ENCODE measurements at places on chromosomes 16 and 17. TPM values are rescaled to one million over a fixed set of nuclear protein-coding genes. Genes with fewer than 3 reads are reported as not detected.

DNA sequence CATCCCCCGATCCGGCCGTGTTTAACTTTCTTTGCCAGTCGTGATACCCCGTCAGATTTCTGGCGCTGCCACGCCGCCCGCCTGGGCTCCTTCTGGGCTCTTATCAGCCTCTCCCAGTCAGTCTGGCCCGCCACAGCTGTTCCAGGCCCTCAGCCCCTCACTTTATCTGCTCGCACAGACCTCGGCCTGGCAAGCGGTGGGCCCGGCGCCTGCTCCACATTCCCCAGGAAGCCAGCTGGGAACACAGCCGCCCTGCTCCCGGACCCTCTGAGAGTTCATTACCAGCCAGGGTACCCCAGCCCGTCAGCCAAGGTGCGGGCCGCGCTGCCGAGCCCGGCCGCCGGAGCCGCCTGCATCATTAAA lies 157.5 kb downstream of the ZNF423 start:
- no peak for DNase-seq

Gene TBC1D3C
- not detected for total RNA-seq

GRCh38 chr16:55248494-55248893 lies 75.5 kb upstream of the IRX6 start:
- DNase-seq, result peak; percentile 4

Gene CHST5
- total RNA-seq, result not detected

DNA sequence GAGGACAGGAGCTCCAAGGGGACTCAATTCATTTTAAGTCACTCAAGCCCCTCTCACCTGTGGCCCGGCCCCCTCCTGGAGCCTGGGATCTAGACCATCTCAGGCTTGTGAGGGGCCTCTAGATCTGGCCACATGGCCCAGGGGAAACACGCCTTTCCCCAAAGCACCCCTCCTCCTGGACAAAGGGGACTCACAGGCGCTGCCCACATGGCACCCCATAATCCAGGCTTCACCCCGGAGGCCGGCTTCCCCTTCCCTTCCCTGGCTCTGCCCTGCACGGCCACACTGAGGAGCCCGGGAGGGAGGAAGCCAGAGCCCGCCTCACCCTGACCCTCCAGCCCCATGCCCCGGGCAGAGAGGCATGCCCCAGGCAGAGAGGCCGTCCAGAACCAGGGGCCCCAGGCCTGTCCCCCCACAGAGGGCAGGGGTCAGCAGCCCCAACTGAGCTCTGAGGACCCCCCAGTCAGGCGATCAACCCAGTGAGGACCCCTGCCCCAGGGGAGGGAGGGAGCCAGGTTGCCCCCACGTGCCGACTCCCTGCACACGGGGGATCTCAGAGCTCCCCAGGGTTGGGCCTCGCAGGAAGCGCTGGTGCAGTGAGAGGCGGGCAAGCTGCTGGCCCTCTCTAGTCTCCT lies 10.9 kb downstream of the HS3ST6 start:
- no peak for DNase-seq

DNA sequence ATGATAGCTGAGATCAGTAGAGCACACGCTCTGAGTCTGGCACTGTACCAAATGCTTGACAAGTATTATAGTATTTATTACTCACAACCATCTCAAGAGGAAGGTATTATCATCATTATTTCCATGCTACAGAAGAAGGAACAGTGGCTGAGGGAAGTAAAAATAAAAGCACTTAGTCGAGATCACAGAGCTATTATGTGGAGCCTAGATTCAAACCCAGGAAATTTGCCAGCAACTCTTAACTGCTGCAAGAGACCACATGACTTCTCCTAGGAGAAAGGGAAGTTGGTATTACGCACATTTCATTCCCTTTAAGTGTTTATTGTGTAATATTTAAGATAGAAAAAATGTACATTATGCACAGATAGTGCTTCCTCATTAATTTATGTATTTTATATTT lies 1.0 kb upstream of the RHOT1 start:
- no peak for DNase-seq

DNA sequence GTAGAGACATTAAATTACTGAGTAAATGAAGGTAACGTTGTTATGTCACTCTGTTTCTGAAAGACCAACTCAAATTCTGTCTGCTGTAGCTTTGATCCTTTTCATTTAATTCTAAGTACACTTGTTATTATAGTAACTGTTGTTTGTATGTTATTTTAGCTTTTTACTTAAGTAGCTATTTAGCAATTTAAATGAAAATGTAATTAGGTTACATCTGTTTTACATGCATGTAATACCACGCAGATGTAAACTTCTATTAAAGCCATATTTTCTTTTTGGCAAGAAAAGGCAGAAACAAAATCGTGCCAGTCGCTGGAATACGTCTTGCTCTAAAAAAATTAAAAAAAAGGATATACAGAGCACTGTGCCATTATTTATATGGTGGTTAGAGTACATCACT lies 282.8 kb downstream of the FTO start:
- DNase-seq, result no peak

GRCh38 chr16:48434653-48435317 lies 49.6 kb upstream of the SIAH1 start:
- no peak for DNase-seq

GRCh38 chr17:56876766-56877179 lies 37.1 kb downstream of the TRIM25 start:
- DNase-seq, result no peak

DNA sequence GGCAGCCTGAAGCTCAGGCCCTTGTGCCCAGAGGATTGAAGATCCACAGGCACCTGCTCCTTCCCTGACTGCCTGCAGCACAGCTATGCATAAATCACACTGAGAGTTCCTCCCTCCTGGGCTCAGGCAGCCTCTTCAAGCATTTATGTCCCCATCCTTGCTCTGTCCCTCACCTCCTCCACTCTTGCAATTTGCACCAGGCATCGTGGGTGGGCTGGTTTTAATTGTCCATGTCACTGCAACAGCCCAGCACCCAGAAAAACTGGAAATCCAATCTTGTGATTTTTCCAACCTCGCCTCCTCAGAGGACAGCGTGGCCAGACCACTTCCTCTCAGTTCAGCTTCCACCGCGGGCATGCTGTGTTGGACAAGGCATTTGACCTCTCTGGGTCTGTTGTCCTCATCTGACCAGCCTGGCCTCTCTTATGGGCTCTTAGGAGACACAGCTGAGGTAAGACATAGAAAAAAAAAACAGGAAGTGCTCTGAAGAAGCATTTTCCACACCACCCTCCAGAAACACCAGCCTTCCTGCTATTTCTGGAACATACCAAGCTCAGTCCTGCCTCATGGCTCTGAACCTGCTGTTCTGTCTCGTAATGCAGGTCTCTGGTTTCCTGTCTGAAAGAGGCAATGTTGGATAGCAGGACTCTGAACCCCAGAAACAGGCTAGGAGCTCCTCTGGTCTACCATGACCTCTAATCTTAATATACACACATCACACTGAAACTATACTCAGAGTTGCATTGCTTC lies 8.3 kb downstream of the TMEM114 start:
- no peak for DNase-seq

GRCh38 chr16:25224731-25225319 lies 8.1 kb downstream of the AQP8 start:
- no peak for DNase-seq

Gene HSD11B2
- total RNA-seq, result 0.09 TPM

- no peak for DNase-seq
Measured at GRCh38 chr17:40545660-40546059, 19.6 kb downstream of the CCR7 start.

Gene TMUB2
- 21.4 TPM for total RNA-seq

GRCh38 chr17:29140051-29140621 lies 40.1 kb downstream of the MYO18A start:
- DNase-seq, result peak; percentile 65

DNA sequence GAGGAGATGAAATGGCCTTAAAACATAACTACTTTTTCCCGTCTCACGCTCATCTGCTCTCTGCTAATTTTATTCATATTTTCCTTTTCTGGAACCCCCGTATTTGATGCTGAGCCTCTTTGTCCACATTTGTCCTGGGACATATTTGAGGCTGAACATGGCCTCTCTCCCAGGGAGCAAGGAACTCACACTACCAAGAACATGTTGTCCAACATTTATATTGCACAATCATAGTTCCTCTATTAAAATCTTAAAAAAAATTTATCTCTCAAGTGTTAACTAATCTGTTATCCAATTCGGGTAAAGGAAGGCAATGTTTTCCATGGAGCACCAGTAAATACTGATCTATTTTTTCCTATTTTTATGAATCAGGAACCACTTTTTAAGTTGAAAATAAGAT lies 60.2 kb downstream of the CMC2 start:
- no peak for DNase-seq

Gene CDIPT
- 44.1 TPM for total RNA-seq

Gene NME2
- total RNA-seq, result 392 TPM

DNA sequence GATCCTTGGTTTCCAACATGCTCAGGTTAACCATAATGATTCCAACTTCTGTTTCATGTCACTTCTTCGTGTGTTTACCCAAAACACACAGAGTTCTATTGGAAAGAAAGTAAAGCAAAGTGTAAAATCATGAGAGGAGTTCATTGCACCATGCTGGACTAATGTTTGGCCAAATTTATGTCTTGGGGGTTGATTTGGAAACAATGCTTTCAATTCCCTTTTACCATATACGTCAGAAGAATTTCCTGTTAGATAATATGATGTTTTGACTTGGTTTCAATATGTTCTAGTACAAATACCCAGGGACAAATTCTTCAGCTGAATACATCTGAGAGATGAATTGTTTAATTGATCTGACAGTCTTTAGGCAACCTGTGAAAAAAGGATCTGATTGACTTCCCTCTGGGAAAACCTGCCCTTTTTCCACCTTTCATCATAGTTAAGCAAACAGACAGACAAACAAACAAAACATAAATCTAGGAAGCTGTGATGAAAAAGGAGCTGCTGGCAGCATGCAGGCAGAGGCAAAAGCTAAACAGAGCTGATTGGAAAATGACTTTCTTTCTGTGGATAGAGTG lies 26.0 kb upstream of the MPHOSPH6 start:
- no peak for DNase-seq

GRCh38 chr17:70317421-70317820 lies 148.1 kb downstream of the KCNJ2 start:
- DNase-seq, result no peak

Gene OSGIN1
- 0.42 TPM for total RNA-seq

DNA sequence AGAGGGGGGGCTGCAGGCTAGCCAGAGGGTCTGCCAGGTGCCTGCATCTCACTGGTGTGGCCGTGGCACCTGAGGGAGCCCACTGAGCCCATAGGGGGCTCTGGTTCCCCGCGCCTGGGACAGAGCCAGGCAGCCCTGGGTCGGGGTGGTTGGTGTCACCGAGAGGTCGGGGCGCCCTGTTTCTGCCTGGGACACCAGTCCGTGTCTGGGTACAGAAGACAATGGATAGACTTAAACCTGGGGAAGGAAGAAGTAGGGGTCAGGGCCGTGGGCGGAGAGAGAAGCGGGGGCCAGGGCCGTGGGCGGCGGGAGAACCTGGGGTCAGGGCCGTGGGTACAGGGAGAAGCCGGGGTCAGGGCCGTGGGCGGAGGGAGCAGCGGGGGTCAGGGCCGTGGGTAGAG lies 3.0 kb downstream of the RFNG start:
- no peak for DNase-seq

Gene SNX20
- 34.2 TPM for total RNA-seq

GRCh38 chr16:80947239-80947638 lies 59.4 kb downstream of the CMC2 start:
- DNase-seq, result no peak

DNA sequence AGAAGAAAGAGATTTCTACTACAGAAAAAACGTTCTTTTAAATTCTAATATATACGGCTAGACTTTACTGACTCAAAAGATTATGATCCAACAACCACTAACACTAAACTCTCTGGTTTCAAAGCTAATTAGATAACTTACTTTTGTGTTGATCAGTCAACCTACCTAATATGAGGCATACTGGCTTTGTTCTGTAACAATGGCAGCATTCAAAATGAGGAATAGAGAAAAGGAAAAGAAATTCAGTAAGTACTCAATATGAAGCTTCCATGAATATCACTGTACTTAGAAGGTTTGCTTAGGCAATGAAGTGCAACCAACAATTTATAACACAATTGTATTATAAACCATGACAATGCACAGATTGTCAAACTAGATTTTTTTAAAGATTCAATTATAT lies 430.5 kb upstream of the PMFBP1 start:
- no peak for DNase-seq

GRCh38 chr16:56617212-56618085 lies 8.1 kb upstream of the MT1E start:
- DNase-seq, result peak; percentile 25

Gene WSCD1
- total RNA-seq, result 5.1 TPM

Gene P2RX5
- total RNA-seq, result 122 TPM

Gene WNK4
- total RNA-seq, result 0.05 TPM

- no peak for DNase-seq
Measured at GRCh38 chr16:49835161-49835777, 20.6 kb downstream of the ZNF423 start.

Gene MRPL27
- total RNA-seq, result 69.2 TPM

Gene WNT9B
- 0.05 TPM for total RNA-seq

GRCh38 chr16:57329718-57330327 lies 28.8 kb upstream of the CCL22 start:
- no peak for DNase-seq

Gene PTGES3L
- total RNA-seq, result 0.76 TPM

- DNase-seq, result no peak
Measured at GRCh38 chr16:11205754-11206581, 50.0 kb downstream of the SOCS1 start.

Gene HEATR3
- 26.9 TPM for total RNA-seq

DNA sequence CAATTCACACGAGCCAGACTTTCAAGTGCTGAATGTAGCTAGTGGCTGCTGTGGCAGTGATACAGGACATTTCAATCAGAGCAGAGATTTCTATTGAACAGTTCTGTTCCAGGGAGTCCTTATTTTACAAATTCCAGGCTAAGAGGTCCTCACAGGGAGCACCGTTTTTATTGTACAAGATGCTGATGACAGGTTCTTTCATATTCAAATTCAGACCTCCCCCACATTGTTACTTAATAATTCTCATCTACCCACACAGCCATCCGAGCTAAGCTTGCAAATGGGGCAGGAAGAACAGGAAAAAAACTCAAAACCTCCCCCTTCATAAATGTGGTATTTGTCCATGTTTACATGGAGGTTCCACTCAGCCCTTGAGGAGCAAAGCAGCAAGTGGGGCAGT lies 9.8 kb downstream of the GABARAPL2 start:
- DNase-seq, result no peak

- no peak for DNase-seq
Measured at GRCh38 chr17:48024149-48025039, 13.2 kb downstream of the COPZ2 start.

DNA sequence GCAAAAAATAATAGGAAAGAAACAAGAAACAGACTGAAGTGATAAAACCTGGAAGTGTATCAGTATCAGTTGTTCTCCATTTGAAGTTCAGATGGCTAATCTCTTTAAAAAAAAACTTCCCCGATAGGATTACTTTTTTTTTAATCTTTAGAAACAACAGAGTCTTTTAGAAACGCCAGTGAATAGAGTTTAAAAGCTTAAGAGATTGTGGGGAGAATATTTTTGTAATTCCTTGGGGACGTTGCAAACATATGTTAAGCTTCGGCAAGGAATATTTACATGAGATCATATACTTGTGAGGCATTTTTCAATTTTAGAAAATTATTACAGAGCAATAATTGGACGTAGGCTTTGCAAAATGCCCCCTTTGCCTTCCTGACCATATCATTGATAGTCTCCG lies 13.2 kb downstream of the MAF start:
- no peak for DNase-seq

- DNase-seq, result no peak
Measured at GRCh38 chr17:8142158-8142886, 9.9 kb downstream of the PER1 start.

- no peak for DNase-seq
Measured at GRCh38 chr17:50273654-50274040, 619 bp upstream of the TMEM92 start.

Gene PYCARD
- 55.3 TPM for total RNA-seq

Gene HERPUD1
- total RNA-seq, result 28.3 TPM

- DNase-seq, result no peak
Measured at GRCh38 chr16:69467080-69467479, 42.7 kb downstream of the CYB5B start.
